ENCODE measurements at places on chromosomes 7 and 10.
A peak's percentile ranks its signal among the peaks of the same experiment; 100 is the strongest.

- DNase-seq = no peak
Measured at GRCh38 chr10:80518807-80519360, 18.8 kb upstream of the SH2D4B start.

- no peak for DNase-seq
Measured at GRCh38 chr10:98261436-98262277, 6.3 kb downstream of the LOXL4 start.

DNA sequence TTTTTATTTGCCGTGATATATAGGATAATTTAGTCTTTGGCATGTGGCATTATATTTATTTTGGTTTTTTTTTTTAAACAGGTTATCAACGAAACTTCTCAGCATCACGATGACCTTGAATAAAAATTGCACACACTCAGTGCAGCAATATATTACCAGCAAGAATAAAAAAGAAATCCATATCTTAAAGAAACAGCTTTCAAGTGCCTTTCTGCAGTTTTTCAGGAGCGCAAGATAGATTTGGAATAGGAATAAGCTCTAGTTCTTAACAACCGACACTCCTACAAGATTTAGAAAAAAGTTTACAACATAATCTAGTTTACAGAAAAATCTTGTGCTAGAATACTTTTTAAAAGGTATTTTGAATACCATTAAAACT lies 9.1 kb downstream of the VIM start:
- no peak for DNase-seq

DNA sequence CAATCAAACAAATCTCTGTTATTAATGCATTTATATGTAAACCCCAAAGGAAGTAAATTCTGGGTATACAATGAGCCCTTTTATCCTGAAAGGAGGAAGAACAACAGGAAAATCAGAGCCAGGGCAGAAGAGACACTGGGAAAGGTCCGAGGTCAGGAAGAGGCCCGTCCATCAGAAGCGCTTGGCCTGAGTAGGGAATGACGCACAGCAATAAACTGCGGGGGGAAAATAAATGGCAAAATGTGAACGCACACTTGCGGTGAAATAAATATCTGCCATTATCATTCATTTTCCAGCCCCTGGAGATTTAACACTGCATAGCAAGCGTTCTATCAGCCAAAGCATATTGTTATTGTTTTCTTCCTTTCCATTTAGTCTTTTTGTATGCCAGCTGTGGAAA lies 243.4 kb downstream of the COBL start:
- no peak for DNase-seq

DNA sequence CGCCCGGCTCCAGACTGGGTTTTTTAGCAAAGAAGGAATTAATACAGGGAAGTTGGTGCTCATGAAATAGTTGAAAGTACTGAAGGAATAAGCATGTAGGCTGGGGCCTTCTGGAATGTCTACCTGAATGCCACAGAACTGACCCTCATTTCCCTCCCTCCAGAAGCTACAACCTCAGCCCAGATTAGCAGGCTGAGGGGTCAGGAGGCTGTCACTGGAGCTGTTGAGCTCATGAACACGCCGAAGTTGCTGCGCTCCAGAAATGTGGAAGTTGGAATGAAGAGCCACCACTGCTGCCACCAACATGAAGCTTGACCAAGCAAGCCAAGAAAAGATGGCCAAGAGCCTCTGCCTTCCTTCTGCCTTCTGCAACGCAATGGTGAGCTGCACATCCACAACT lies 52.2 kb upstream of the KMT2E start:
- no peak for DNase-seq

DNA sequence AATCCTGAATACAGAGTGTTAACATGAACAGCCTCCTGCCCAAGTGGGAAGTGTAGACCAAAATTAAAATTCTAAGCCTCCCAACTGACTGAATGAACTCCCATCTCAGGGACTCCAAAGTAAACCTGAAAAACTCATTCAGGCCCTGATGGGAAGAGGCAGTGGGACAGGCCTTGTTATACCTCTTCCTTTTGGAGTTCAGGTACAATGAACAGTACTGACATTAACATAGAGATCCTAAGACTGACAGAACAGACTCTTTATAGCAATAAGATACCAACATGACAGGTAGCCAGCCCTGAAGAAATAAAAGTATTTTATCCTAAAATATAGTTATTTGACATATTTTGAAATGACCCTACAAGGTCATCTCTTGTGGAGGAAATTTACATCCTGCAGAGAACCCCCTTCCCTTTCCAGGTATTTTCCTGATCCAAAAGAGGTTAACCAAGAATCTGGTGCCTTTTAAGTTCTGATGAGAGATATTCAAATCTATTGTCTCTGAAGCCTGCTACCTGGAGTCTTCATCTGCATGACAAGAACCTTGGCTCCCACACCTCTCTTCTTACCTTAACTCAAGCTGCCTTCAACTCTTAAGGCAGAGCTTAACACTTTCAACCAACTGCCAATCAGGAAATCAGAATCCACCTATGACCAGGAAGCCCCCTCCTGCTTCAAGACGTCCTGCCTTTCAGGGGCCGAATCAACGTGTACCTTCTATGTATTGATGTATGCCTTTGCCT lies 103.3 kb upstream of the PFKP start:
- DNase-seq = peak; percentile 37

- DNase-seq = no peak
Measured at GRCh38 chr10:85888004-85888403, 478.6 kb downstream of the GRID1 start.

- peak; percentile 74 for DNase-seq
Measured at GRCh38 chr10:24952143-24952706, at the start of gene PRTFDC1. Gene PRTFDC1, minus strand, starts transcription at chr10:24952606. Its CDS starts 31 bp downstream, at chr10:24952575.

DNA sequence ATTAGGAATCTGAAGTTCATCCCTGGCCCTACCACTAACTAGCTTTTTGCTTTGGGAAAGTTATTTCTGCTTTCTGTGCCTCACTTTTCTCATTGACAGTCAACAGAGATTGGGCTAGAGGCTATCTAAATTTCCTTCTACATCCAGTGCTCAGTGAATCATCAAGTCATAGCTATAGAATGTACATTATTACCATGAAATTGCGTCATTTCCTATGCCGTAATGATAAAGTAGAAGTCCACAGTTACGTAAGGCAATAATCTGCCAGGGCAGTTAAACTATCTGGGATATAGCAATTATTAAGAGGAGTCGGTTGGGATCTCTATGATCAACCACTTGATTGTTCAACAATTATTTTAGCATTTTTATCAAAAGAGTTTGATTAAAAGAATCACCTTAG lies 64.4 kb downstream of the ITGB8 start:
- DNase-seq = no peak

GRCh38 chr7:149873970-149874643 lies 338 bp downstream of the ATP6V0E2 start:
- no peak for DNase-seq

GRCh38 chr10:125064681-125065492 lies 95.5 kb downstream of the CTBP2 start:
- DNase-seq = peak; percentile 83

- DNase-seq = peak; percentile 89
Measured at GRCh38 chr10:11986593-11987216, 55.9 kb downstream of the UPF2 start.

- no peak for DNase-seq
Measured at GRCh38 chr10:2891770-2892124, 175.6 kb upstream of the PFKP start.

- DNase-seq = peak; percentile 27
Measured at GRCh38 chr10:34885898-34886297, 70.8 kb upstream of the PARD3 start.

- peak; percentile 88 for DNase-seq
Measured at GRCh38 chr7:107167483-107168232, 1.1 kb upstream of the HBP1 start.

- no peak for DNase-seq
Measured at GRCh38 chr10:125149036-125149679, 11.2 kb downstream of the CTBP2 start.

DNA sequence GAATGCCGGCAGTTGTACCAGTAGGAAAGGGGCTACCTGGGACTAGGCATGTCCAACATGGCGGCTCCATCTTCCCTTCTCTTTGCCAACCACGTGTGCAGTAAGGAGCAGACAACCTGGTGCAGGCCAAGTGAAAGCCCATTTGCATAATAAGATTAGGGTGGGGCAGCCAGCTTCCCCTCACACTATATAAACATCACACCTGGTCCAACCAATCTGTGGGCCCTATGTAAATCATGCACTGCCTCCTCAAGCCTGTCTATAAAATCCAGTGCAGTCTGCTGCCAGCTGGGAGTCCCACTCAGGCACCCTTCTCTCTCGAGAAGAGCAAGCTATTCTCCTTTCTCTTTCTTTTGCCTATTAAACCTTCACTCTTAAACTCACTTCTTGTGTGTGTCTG lies 429.3 kb downstream of the CALN1 start:
- peak; percentile 13 for DNase-seq

GRCh38 chr10:12642036-12642435 lies 292.7 kb downstream of the CAMK1D start:
- no peak for DNase-seq

GRCh38 chr7:7959979-7960670 lies 8.5 kb upstream of the GLCCI1 start:
- no peak for DNase-seq

- no peak for DNase-seq
Measured at GRCh38 chr7:10707519-10707918, 266.2 kb upstream of the PHF14 start.

GRCh38 chr10:116526219-116526618 lies 19.5 kb upstream of the PNLIP start:
- DNase-seq = no peak

DNA sequence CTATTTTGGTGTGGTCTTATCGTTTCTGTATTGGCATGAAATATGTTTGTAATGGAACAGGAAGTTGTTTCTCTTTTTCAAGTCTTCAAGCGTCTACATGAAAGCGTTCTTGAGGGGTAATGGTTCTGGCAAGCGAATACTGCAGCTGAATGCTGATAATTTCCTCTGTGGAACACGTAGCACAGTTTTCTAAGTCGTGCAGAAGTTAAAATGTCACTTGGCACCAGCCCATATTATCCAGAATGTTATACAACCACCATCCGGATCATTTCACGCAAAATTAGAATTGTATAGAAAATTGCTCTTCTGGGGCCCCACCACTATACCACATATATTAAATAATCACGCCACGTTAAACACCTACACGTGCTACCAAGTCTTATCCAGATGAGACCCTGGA lies 354.3 kb downstream of the CALN1 start:
- no peak for DNase-seq

DNA sequence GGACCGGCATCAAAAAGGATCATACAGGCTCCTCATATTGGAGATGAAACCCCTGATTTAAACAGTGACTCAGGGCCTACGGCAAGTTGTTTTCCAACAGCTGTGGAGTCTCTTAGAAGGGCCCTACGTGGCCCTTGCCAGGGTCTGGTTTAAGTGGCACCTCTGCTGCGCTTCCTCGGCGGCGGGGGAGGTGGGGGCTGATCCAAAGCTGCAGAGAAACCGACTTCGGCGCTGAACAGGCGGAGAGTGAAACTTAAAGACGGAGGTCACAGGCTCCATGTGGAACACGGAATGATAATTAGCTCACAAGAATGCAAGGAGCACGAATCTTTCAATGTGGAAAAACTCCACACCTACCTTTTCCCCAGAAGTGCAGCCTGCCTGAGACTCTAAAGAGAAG lies 477.9 kb downstream of the TCERG1L start:
- no peak for DNase-seq

DNA sequence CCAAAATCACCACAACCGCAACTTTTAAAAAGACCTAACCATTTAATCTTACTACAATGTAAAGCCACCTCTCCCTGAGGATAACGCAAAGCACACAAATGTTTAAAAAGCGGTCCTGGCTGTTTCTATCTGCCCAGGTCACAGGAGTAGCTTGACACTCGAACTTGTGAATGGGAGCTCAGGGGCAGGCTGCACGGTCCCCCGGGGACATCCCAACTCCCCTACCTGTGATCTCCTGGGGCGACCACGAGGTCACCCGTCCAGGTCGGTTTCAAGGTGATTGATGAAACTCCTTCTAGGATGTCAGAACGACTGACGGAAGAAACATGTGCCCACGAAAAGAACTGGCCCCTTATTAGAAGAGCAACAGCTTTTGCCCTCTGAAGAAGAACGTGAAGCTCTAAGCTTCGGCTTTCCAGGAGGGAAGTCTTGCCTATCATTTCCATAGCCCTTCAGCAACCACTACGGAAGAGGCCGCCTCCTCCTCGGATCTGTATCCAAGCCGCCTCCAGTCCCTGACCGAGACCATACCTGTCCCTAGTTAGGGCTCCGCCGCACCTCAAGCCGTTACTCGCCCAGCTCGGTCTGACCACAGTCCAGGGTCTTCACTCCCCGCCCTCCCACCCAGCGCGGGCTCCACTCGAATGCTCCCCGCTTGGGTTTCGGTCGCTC lies 459 bp downstream of the CYCS start:
- peak; percentile 32 for DNase-seq

DNA sequence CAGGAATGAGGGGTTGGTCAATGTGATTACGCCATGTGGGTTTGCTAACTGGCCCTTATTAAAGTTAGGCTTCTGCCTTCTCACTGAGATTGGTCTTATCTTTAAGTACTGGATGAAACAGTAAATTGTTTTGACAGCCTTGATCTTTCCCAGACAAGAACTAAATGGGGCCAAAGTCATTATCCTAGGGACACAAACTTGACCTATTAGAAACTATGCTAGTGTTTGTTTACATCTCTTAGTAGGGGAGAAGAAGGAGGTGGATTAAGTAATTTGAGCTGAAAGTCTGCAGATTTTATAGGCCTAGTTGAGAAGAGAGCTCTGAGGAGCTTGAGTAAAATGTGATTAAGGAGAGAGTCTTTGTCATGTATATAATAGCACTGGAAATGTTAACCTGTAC lies 386.9 kb downstream of the HTR7 start:
- DNase-seq = no peak

- no peak for DNase-seq
Measured at GRCh38 chr10:70186571-70186970, 16.3 kb upstream of the SAR1A start.

DNA sequence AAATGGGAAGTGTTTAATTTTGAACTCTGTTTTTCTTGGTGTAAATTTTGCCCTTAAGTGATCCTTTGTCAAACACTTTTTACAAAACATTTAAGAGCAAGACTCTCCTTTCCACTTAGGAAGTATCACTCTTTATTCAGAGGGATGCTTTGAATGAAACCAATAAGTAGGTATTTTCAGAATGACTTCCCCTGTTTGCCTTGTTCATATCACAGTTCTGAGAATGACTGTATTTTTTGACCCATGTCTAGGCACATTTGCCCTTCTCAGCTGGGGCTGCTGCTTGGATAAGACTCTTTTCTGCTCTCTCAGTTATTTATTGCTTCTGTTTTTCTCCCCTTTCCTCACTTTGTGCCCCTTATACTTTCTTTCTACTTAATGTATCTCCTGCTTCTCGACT lies 98.2 kb downstream of the CCNY start:
- DNase-seq = no peak

- no peak for DNase-seq
Measured at GRCh38 chr7:16734148-16734726, 19.3 kb upstream of the TSPAN13 start.

DNA sequence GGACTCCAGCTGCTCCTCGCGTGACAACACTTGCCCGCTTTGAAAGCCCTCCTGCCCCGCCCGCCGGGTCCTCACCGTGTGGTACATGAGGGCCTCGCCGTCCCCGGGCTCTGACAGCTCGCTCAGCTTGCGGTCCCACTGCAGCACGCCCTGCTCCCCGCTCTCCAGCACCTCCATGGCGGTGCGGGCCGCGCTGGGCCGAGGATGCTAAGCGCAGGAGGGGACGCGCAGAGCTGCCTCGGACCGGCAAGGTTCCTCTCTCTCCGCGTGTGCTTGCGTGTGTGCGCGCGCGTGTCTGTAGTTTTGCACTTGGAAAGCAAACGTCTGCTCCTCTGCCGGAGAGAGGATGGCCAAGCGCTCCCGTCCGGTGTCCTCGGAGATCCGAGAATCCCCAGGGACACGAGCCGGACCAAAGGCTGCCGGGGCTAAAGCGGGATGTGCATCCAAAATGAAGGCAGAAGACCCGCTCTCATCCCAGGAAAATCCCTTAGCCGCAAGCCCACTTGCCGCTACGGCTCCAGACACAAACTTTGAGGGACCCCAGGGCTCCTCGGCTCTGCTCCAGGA lies at the start of gene CREB3L2:
Gene CREB3L2, minus strand, starts transcription at position 558 of the 567 bp plus-strand sequence. Its CDS starts 381 bp downstream, at position 177.
- DNase-seq = peak; percentile 81

All from mesendoderm (in vitro differentiated cells).